Activated CD4-positive, alpha-beta T cell treated with anti-CD3 and anti-CD28 coated beads, Interleukin-2, amount 50 U/mL, for 1 hour (primary cell): ENCODE measurements at places on chromosomes 1 and 21.

GRCh38 chr1:50420689-50421365, 2.4 kb downstream of the DMRTA2 start:
- DNase-seq = no peak

GRCh38 chr21:39669976-39670661, 57.4 kb downstream of the B3GALT5 start:
- no peak for DNase-seq

DNA sequence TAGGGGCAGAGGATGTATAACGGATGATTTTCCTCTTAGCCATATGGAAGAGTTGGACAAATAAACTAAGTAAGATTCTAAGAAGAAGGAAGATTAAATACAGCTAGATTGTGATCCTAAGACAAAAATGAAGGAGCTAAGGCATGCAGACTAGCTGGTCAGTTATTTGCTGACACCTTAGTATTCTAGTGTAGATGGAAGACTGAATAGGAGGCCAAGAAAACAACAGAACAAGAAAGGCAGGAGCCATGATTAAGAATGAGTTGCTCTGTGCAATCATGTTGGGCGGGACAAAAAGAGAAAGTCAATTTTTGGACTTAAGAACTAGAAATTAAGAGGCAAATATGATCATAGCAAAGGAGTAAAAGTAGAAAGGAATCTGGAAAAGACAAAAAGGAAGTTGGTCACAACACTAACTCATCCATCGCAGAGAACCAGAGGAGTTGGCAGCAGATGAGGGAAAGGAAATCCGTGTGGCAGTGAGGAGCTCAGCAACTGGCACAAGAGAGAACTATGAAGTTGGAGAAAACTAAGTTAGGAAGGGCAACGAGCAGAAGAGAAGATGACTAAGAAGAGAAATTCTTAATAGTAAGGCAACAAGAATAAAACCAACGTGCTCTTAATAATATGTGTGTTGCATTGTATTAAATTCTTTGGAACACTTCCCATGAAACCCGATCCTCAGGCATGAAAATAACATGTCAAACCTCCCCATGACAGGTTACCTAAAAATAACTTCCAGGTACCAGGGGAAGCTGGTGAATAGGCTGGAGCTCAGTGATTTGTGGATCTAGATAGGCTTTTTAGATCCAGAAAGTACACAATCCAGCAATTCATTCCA, 234.4 kb downstream of the LTN1 start:
- DNase-seq = no peak

- no peak for DNase-seq
These were observed 83.8 kb upstream of the KIF26B start for GRCh38 chr1:245070836-245071615.

- no peak for DNase-seq
These were observed 7.0 kb downstream of the CSDE1 start for GRCh38 chr1:114750780-114751179.

DNA sequence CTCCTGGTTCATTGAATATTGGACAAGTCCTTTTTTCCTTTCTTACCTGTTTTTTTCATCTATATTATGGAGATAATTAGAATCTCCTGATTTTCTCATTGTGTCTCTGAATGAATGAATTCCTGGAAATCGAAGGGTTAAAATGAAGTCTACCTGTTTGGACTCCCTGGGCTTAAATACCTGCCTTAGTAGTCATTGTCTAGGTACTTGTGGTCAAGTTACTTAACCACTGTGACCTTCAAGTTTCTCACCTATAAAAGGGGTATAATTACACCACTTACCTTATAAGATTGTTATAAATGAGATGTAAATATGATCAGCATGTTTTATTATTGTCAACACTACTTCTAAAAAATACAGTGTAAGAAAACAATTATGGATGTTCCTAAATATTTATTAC, 9.0 kb upstream of the TBX19 start:
- no peak for DNase-seq

GRCh38 chr1:47808612-47809011, 188.6 kb downstream of the TRABD2B start:
- DNase-seq = no peak

DNA sequence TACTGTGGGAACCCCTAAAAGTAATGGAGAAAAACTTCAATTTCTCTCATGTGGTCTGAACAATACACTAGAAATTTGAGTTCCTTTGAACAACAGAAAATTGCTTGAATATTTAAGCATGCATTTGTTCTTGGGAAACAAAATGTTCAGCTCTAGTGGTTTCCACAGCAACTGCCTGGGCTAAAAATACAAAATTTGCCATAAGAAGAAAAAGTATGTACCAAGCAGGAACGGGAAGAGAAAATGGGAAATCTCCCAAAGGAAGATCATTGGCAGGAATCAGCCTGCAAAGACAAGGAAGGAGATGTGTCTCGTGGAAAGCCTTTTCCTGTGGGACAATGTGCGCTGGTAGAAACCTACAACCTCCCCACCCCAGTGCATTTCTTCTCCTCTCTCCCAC, 119.0 kb upstream of the DPT start:
- no peak for DNase-seq

- no peak for DNase-seq
These were observed 17.9 kb downstream of the FOXO6 start for GRCh38 chr1:41378999-41379737.

DNA sequence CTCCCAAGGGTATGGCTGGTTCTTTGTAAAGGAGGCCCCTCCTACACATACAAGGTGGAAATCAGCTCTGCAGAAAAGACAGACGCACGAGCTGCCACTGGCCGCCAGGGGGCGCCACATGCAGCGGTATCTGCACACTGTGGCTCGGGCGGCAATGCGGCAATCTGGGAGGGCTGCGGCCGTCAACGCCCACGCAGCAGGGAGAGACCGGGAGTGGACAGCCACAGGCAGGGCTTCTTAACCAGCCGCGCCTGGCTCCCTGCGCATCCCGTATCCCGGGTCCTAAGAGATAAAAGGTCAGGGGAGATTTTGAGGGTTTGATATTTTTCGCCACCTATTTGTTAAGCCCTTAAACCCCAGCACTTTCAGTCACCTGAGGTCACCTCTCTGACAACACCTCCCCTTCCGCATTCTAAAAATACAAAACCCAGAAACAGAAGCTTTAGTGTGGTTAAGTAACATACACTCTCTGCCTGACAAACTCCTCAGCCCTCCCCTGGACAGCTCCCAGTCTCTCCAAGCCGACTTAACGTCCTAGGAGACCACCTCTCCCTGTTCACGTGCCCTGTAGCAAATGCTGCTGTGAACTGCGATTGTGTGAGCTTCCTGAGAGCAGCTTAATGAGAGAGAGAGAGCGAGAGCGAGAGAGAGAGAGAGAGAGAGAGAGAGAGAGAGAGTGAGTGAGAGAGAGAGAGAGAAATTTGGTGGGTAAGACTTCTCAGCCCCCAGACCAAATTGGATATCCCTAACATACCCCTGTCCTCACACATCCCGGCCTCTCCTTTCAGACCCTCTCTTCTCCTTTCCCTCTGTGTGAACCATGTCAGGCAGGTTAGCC, 13.5 kb upstream of the KCNA2 start:
- peak; percentile 90 for DNase-seq

DNA sequence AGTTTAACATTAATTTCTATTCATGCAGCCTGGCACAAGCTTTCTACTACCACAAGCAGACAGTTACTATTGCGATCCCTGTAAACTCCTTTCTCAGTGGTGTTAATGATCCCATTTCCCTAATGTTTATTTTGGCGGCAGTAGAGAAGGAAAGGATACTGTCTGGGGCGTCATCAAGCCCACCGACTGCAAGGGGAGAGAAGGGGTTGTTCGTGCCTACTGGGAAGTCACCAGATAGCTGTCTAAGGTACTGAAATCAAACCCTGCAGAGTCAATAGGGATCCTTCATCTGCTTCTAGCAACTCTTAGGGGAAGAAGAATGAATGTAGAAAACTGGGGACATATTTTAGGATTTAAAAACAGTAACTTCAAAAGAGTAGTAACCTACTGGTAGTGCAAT, 95.2 kb upstream of the ADAR start:
- no peak for DNase-seq

GRCh38 chr1:118143121-118143520, 41.9 kb downstream of the SPAG17 start:
- no peak for DNase-seq

- DNase-seq = no peak
These were observed 33.5 kb downstream of the GPR137B start for GRCh38 chr1:236175642-236176336.

DNA sequence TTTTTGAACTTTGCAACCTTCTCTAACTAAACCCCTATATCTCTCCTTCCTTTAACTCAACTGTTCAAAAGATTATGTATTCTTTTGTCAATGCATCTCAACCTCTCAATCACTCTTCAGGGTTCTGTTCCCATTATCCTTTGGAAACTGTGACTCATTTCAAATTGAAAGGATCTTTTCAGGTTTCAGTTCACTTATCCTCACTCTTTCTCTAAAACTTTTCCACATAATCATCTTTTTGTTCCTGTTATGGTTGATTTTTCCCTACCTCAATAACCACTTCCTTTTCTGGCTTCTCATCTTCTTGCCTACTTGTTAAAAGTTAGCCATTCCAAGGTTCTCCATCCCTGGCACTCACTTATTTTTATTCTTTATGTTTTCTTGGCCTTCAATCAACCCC, 56.2 kb upstream of the NUF2 start:
- DNase-seq = no peak

DNA sequence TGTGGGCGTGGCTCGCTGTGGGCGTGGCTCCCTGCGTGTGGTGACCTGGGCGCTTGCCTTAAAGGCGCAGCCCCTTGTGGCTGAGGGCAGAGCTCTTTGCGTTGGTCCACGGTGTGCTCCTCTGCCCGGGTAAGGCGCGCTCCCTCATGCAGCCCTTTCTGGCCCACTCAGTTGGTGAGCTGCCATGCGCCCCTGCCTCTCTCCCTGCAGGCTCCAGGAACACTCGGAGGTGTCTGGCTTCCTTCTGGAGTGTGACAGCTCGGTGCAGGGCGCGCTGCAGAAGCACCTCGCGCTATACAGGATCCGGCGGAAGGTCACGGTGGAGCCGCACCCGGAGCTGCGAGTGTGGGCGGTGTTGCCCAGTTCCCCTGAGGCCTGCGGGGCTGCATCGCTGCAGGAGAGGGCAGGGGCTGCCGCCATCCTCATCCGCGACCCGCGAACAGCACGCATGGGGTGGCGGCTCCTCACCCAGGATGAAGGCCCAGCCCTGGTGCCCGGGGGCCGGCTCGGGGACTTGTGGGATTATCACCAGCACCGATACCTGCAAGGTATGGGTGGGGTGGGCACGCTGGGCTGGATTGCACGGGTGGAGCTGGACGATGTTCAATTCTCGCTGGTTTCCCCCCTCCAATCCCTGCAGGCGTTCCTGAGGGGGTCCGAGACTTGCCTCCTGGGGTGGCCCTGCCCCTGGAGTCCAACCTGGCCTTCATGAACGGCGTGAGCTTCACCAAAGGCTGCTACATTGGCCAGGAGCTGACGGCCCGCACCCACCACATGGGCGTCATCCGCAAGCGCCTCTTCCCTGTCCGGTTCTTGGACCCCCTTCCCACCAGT, 9.1 kb downstream of the IBA57 start:
- DNase-seq = no peak

- no peak for DNase-seq
These were observed 80.1 kb downstream of the TTLL7 start for GRCh38 chr1:83918688-83919285.

- DNase-seq = no peak
These were observed 52.1 kb upstream of the ADARB1 start for GRCh38 chr21:45022348-45022675.

DNA sequence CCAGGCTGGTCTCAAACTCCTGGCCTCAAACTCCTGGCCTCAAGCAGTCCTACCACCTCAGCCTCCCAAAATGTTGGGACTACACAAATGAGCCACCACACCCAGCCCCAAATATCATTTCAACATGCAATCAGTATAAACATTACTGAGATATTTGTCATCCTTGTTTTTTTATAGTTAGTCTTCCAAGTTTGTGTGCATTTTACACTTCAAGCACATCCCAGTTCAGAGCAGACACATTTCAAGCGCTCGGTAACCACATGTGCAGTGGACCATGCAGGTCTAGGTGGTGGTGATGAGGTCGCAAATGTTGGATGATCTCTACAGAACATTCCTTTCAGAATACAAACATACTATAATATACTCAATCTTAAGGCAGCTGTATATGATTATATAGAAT, 23.8 kb upstream of the APP start:
- no peak for DNase-seq

DNA sequence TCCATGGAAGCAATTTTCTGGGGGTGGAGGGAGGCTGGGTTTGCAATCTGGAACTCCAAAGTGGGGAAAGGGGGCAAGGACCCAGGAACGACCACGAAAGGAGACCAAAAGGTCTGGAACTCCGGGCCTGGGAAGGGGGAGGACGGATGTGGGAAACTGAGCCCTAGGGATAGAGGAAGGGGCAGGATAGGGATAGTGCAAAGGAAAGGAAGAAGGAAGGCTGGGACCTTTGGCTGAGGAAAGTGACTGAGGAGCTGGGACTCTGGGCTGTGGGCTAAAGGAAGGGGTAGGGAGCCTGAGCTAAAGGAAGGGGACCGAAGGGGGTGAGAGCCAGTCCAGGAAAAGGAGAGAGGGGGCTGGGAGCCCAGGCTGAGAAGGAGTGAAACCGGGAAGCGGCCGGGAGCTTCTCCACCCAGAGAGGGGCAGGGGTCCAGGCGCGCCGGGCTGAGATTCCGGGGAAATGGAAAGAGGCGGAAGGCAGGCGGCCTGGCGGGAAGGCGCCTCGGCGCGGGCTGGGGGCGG, 395 bp downstream of the SLC9A1 start:
- no peak for DNase-seq

GRCh38 chr1:2542246-2542915, 12.3 kb upstream of the HES5 start:
- no peak for DNase-seq

GRCh38 chr1:6731905-6732304, 30.3 kb upstream of the DNAJC11 start:
- no peak for DNase-seq

GRCh38 chr1:217251121-217251520, 379.8 kb downstream of the GPATCH2 start:
- DNase-seq = no peak
